ENCODE measurements at places on chromosomes 11 and 22.

GRCh38 chr11:36615826-36616225 lies 17.8 kb upstream of the RAG2 start:
- no peak for DNase-seq

DNA sequence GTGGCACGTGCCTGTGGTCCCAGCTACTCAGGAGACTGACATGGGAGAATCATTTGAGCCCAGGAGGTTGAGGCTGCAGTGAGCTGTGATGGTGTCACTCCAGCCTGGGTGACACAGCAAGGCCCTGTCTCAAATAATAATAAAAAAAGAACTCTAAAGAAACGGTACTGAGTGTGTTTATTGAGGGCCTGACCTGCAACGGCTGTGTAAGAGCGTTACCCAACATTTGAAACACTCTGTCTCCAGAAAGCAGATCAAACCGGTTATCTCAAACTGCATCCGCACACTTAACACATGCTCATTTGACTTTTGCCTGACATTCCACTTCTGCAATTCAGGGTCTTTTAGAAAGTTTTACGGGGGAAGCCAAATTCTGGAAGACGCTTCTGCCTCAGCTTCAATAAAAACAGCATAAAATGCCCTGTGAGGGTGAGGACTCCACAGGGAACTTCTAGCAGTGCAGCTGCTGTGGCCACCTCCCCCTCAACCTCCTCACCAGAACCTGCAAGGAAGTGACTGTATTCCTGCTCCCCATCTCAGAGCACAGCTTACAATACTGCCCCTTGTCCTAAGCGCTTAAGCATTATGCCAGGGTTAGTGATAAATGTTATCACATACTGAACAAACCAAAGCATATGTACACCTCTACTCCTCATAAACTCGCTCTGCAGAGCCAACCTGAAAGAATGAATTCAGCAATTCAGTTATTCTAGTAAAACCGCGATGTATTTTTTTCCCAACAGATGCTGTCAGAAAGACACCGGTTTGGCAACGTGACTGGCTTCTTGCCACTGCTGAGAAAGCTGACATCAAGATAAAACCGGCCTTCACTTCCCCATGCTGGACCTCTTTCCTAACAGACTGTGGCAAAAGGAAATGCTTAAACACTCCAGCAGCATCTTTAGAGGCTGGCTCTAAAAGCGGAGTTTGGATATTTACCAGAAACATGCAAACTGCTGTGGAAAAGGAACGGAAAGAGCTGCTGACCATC lies 52.2 kb downstream of the PRDM10 start:
- no peak for DNase-seq

DNA sequence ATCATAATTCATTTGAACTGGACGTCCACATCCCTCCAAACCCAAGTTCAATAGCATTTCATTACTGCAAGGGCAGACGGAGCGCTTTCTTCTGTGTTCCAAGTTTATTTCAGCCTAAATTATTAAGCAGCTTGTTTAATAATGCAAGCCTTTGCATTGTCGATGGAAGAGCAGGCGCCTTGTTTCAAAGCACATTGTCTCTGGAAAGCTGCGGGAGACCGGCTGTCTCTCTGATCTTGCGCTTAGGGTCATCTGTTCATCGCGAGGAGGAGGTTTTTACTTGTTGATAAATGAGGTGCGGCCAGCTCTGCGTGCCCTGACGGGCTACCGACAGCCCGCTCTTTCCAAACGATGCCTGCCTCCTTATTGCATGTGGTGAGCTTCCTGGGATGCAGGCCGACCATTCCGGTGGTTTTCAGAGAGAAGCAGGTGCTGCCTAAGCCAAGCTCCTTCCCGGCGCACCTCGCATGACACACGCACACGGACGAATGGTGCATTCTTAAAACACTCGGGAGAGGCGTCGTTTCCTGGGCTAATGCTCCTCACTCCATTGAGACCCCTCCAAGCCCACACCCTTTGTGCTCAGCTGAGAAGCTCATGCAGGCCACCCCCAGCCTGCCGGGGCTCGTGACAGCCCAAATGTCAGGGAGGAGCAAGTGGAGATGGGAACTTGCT lies 456.9 kb downstream of the BRD1 start:
- no peak for DNase-seq

DNA sequence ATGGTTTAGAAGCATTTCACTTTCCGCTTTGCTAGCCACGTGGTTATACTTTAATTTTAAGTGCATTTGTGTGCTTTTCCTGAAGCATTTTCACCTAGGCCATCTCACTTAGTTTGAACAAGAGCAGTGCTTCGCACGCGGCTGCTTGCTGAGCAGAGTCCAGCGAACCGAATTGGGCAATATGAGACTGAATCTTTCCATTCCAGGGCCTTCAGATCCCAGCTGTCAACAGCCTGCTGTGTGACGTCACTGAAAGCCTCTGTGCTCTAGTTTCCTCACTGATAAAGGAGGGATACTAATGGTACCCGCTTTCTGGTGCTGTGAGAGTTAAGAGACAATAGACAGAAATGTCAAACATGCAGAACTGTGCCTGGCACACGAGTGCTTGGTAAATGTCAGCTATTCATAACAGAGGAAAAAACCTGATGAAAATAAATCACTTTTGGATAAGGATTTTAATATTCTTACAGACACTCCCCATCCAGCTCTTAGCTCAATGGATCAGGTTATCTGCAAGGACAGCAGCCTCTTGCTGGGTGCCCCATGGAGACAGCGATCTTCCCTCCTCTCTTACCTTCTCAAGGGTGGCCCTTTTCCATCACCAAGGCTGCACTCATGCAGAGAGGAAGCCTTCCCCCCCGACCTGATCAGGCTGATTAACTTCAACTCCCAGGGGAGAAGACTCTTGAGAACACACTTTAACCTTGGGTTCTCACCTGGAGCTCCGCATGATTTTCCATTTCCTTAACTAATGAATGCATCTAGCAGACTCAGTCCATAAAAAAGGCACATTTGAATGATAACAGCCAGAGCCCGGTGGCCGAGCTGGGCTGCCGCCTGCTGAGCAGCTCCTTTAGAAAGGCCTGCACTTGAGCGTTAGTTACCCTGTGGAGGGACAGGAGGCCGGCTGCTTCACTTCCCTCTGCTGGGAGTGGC lies 3.5 kb upstream of the GLB1L3 start:
- peak; percentile 76 for DNase-seq

DNA sequence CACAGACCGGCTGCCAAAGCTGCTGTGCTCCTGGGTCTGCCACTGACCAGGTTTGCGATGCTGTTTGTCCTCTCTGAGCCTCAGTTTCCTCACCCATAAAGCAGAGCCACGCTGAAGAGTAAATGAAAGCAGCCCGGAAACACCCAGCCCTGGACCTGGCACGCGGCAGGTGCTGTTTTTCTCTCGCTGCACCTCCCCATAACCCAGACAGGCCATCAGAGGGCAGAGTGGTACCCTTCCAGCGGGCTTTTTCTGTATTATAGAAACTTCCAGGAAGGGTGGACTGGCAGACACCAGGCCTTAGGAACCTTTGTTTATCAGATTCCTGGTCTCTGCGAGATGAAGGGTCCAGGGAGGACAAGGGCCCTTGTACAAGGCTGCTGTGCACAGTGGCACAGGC lies 17.9 kb upstream of the FGF19 start:
- no peak for DNase-seq

DNA sequence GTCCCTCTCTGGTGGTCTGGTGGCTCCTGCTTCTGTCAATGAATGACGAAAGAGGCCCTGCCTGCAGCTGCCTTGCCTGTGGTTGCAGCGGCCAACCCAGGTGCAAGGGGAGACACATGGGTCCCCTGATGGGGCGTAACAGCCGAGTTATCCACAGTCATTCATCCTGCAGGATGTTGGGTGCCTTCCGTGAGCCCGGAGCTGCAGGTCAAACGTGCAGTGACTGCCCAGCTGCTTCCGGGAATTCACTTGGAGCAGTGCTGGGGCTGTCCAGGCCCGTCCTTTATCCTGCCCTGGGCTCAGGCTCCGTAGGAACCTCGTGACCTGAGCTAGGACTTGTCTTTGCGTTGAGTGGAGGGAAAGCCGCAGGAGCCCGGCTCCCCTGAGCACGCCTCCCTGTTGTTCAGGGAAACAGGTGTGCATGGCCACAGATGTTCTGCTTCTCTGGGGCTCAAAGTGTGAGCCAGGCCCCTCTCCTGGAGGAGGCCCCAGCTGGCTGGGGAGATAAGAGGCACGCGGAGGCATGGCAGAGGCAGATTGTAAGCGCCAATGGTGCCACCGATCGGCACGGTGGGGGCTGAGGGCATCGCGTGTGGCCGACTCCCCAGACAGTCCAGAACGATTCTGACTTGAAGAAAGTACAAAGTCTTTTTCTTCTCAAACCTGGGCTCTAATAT lies 635.4 kb downstream of the BRD1 start:
- no peak for DNase-seq

DNA sequence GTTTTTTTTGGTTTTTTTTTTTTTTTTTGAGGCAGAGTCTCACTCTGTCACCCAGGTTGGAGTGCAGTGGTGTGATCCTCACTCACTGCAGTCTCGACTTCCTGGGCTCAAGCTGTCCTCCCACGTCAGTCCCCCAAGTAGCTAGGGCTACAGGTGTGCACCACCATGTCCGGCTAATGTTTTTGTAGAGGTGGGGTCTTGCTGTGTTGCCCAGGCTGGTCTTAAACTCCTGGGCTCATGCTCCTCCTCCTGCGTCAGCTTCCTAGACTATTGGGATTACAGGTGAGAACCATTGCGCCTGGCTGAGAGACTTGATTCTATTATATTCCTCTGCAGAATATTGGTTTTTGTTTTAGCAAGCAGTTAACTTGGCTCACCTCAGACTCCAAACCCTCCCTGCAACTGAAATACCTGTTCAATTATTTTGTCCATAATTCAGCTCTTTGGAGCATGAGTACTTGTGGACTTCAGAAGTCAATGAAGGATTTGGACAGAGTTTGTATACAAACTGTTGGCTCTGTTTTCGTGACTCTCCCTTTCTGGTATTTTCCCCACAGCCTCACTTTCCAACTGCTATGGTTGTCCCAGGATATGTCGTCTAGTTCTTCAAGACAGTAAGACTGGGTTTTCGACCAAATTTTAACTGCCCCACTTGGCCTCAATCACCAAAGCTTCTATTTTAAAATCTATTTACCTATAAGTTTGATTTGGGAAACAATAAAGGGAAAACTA lies 69.1 kb upstream of the ADORA2A start:
- DNase-seq: no peak

Data from NCI-H2107 (cell line).